ENCODE measurements at places on chromosomes 1 and 21.

GRCh38 chr1:188652678-188653077 is 1823.9 kb downstream of the PLA2G4A start:
- DNase-seq: no peak

DNA sequence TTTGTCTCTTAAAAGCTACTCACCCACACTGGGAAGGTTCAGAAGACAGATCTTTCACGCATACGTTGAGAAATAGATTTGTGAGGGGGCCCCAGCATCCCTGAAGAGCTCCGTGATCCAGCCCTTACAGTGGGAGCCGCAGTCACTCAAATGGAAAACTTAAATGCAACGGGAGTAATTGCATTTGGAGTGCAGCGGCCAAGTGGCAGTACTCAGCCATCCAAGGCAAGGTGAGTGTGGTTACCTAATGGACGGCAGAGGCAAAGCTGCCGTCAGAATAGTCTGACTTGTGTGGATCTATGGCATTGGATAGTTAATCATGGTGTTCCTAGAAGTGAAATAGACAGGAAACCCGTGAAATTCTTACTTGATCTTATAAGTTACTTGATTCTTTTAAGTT is 5.1 kb downstream of the SPSB1 start:
- DNase-seq: no peak

- no peak for DNase-seq
These were observed 49.4 kb upstream of the DESI2 start for GRCh38 chr1:244603498-244603897.

GRCh38 chr1:151816548-151817352 is 11.5 kb upstream of the LINGO4 start:
- no peak for DNase-seq

GRCh38 chr1:51564124-51564523 is 45.1 kb upstream of the EPS15 start:
- DNase-seq: no peak

DNA sequence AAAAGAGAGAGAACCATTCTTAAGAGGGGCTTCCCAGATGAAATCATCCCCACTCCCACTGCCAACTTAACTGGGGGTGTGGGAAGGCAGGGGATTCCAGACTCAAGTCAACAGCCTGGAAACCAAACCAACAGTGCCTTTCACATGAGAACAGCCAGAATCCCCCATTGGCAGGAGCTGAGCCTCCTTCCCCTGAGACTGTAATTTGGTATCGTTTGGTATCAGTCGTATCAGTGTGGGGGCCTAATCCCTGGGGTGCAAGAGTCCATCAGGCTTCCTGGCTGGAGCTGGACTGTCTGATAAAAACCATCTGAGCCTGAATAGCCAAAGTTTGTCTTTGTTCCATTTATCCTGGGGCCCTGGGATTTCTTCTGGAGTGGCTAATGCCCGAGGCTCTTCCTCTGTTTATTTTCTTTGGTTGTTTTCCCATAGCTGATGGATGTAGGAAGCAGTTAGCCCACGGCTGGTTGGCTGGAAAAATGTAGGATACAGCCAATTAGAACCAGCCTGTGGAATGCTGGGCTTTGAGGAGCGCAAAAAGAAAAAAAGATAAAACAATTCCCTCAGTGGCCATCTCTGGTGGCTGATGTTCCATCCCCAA is 84.6 kb downstream of the LAMC2 start:
- DNase-seq: peak; percentile 15

DNA sequence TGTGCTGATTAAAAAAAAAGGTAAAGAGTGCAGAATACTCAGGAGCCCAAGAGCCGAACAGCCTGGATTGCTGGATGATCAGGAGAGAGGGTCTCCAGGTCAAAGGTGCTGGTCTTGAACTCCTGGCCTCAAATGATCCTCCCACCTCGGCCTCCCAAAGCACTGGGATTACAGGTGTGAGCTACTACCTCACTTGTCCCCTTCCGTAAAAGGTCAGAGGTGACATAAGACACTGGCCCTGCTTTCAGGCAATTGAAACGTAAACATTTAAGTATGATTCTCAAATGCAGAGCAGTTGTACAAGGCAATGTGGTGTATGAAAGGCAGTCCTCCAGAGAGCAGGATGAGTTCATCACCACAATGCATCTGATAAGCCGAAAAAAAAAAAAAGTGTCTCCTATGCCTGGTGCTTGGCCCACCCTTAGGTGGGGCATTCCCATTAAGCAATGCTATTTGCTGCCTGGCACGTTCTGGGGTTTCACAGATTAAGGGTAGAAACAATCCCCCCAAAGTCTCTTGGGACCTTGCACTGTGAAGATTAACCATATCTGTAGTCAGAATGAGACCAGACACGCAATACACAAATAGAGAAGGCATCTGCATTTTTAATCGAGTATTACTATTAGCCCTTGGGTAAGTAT is 47.7 kb downstream of the PARP1 start:
- DNase-seq: no peak
